ENCODE measurements at places on chromosomes 1 and 21.
A peak's percentile ranks its signal among the peaks of the same experiment; 100 is the strongest.

GRCh38 chr1:64315402-64315801, 112.0 kb downstream of the UBE2U start:
- H3K27me3 ChIP-seq: no peaks in the 10 kb centered on the region
- no peak overlapping the region for H3K27ac ChIP-seq
- no peak overlapping the region for H3K4me3 ChIP-seq
- no peaks in the 10 kb centered on the region for H3K36me3 ChIP-seq

DNA sequence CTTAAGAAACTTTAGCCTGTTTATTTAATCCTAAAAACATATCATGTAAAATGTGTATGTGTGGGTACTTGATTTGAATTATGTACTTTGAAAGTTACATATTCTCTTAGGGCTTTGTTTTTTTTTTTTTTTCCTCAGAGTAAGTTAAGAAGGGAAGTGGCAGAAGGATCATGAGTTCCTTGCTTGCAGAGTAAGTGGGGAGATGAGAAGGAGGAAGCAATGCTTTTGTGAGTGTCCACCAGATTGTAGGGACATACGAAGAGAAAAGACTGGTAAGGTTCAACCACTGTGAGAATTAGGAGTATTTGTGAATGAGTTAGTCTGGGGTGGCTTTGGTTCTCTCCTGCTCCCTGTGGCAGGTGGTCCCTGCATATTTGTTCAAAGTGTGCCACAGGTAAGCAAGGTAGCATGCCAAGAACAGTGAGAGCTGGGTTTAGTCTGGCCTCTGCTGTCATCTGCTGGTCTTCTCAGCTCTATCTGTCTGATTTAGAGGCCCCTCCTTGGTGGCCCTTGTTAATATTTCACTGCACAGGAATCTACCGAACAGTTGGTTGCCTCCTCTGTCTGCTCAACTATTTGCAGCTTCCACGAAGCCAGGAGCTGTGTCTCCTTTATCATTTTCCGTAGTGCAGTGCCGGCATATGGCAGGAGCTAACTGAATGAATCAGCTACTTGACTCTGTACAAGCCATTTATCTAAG, 9.5 kb downstream of the DNM3 start:
- H3K27me3 ChIP-seq: no peaks in the 10 kb centered on the region
- no peak for DNase-seq

GRCh38 chr1:109499081-109499480, 5.2 kb downstream of the CYB561D1 start:
- H3K4me1 ChIP-seq: peaks cover 51% of the 10 kb centered on the region
- no peak for DNase-seq
- H3K4me3 ChIP-seq: no peak overlapping the region
- H3K27ac ChIP-seq: peak overlapping the region; percentile 25

GRCh38 chr1:232142403-232143314, 487.3 kb downstream of the SIPA1L2 start:
- H3K27me3 ChIP-seq: no peaks in the 10 kb centered on the region
- no peak overlapping the region for H3K27ac ChIP-seq
- H3K4me3 ChIP-seq: no peak overlapping the region

GRCh38 chr1:47824297-47824696, 172.9 kb downstream of the TRABD2B start:
- H3K36me3 ChIP-seq: no peaks in the 10 kb centered on the region
- H3K4me1 ChIP-seq: no peaks in the 10 kb centered on the region
- no peak overlapping the region for H3K4me3 ChIP-seq
- no peak overlapping the region for H3K27ac ChIP-seq
- H3K27me3 ChIP-seq: no peaks in the 10 kb centered on the region
- no peak for DNase-seq

DNA sequence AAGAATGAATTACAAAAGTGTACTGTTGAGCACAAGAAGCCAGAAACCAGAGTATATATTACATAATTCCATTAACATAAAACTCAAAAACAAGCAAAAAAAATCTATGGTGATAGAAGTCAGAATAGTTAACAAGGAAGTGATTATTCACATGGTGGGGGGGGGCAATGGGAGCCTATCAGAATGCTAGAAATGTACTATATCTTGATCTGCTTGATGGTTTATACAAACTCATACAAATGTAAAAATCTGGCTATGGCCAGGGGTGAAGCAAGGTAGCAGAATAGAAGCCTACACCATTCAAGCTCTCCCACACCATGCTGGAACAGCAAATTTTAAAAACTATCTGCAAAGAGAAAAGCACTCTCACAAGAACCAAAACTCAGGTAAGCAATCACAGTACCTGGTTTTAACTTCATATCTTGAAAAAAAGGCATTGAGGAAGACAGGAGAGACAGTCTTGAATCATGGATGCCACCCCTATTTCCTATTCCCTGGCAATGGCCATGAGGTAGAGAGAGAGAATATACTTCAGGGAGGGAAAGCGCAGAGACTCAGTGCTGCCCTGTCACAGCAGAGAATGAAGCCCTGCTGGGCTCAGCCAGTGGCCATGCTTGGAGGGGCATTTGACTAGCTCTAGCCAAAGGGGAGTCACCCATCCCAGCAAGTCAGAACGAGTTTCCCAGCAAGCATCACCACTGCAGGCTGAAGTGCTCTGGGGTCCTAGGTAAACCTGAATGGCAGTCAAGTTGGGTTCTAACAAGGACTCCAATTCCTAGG, 73.8 kb downstream of the CDC42BPA start:
- no peaks in the 10 kb centered on the region for H3K36me3 ChIP-seq
- H3K4me3 ChIP-seq: no peak overlapping the region
- no peaks in the 10 kb centered on the region for H3K4me1 ChIP-seq
- DNase-seq: no peak

DNA sequence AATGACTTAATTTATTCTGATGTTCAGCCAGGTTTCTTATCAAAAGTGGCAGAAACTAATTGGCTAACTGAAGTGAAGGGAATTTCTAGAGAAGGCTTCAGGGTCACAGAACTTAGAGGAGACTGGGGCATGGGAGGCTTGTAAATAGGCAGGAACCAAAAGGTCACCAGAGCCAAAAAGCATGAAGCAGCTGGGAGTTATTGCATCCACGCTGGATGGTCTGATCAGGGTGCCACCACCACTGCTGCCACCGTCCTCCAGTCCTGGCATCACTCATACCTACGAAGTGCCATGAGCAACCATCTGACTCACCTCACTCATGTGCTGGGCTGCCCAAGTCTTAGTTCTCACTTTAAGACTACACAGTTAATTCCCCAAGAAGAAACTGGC, 82.5 kb upstream of the DPH5 start:
- no peak overlapping the region for H3K27ac ChIP-seq
- peaks cover 10% of the 10 kb centered on the region for H3K4me1 ChIP-seq
- DNase-seq: no peak
- H3K27me3 ChIP-seq: no peaks in the 10 kb centered on the region
- H3K4me3 ChIP-seq: no peak overlapping the region

DNA sequence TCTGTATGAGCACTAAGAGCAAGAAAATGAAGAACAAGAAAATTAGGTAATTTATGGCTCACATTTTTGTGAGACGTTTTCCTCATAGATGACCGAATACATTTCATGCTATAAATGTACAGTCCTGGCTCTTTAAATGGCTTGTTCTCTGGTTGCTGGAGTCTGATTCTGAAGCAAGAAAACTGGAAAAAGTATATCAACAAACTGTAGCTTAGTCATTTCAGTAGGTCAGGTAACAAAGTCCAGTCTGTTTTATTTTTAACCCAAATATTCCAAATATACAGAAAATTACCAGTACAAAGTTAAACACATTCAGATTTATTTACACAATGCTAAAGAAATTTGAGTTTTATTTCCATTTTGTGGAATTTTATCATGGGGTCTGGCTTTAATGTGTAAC, 2.5 kb upstream of the MYBPHL start:
- no peak overlapping the region for H3K27ac ChIP-seq
- H3K4me1 ChIP-seq: peaks cover 31% of the 10 kb centered on the region
- DNase-seq: no peak
- peaks cover 24% of the 10 kb centered on the region for H3K36me3 ChIP-seq
- H3K27me3 ChIP-seq: no peaks in the 10 kb centered on the region

DNA sequence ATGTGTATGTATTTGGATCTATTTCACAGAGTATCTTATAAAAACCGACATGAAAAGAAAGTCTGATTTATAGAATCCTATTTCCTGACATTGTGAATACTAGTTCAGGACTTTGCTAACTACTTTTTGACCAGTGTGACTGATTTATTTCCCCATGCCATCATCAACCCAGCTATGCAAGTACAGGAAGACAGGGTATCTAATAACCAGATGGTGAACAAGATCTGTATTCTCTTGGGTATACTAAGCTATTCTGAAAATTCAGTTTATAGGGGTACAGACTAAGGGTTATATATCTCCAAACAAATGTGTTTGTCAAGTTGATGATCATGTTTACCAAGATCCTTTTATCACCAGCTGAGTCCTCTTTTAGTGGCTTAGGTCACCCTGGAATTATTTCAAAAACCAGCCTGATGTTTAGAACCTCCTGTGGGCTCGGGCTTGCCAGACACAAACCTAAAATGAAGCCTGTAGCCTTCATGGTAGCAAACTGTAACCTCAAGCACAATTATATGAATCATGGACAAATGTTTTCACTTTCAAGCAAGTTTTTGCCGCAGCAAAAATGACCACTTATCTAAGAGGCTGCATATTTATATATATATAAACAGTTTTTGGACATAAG, 185.1 kb downstream of the FGGY start:
- no peaks in the 10 kb centered on the region for H3K36me3 ChIP-seq
- H3K27me3 ChIP-seq: no peaks in the 10 kb centered on the region
- H3K4me1 ChIP-seq: no peaks in the 10 kb centered on the region

- no peaks in the 10 kb centered on the region for H3K27me3 ChIP-seq
- peak overlapping the region; percentile 66 for H3K4me3 ChIP-seq
- H3K4me1 ChIP-seq: peaks cover 36% of the 10 kb centered on the region
- no peak for DNase-seq
- H3K36me3 ChIP-seq: no peaks in the 10 kb centered on the region
Measured at GRCh38 chr1:21289127-21289526, 1.1 kb downstream of the ECE1 start.

DNA sequence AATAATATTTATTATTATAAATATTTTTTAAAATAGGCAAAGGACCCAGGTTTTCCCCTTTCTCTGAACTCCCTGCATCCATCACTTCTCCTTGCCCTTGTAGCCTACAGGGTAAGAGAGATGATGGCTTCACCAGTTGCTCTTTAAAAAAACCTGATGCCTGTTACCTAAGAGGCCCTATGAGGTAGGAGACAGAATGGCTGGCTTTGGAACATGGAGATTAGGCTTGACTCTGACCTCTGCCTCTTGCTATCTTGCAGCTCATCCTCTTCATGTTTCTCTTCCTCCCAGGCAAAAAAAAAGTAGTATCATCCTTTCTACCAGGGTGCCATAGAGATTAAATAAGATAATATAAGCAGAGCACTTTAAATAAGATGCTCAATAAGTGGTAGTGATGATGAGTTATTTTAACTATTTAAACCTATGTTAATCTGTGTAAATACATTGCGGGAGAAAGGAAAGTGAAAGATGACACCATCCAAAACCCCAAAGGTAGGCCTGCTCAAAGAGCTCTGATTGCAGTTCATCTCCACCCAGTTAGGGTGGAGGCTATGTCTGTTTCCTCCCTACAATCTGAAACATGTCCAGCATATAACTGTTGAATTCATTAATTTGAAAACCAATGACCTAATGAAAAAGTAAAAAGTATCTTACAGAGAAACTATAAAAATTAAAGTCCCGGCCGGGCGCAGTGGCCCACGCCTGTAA, 51.8 kb downstream of the RGS2 start:
- DNase-seq: no peak
- H3K4me3 ChIP-seq: no peak overlapping the region
- H3K27ac ChIP-seq: no peak overlapping the region
- H3K27me3 ChIP-seq: no peaks in the 10 kb centered on the region
- no peaks in the 10 kb centered on the region for H3K36me3 ChIP-seq
- H3K4me1 ChIP-seq: no peaks in the 10 kb centered on the region

- H3K27me3 ChIP-seq: no peaks in the 10 kb centered on the region
- no peak for DNase-seq
- peak overlapping the region; percentile 82 for H3K27ac ChIP-seq
- peaks cover 19% of the 10 kb centered on the region for H3K4me1 ChIP-seq
- H3K36me3 ChIP-seq: no peaks in the 10 kb centered on the region
- peak overlapping the region; percentile 78 for H3K4me3 ChIP-seq
Measured at GRCh38 chr1:26305667-26306289, 658 bp downstream of the UBXN11 start.

DNA sequence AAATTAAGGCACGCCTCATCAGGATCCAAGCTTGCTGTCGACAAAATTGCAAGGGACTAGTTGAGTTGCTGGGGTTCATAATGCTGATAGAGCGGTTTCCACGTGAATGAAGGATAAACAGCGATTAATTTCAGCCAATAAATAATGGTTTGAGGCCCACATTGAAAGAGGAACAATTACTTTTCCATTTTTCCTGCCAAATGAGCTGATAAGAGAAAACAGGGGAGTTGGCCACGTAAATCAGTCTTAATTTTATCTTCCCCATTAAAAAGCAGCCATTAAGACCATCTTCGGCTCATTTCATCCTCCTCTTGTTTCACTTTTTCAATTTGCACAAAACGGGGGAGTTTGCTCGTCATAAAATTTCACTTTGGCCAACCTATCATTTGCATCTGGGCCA, 235.5 kb upstream of the RRP15 start:
- no peaks in the 10 kb centered on the region for H3K4me1 ChIP-seq
- no peak overlapping the region for H3K4me3 ChIP-seq
- no peak overlapping the region for H3K27ac ChIP-seq
- no peak for DNase-seq
- H3K27me3 ChIP-seq: no peaks in the 10 kb centered on the region
- no peaks in the 10 kb centered on the region for H3K36me3 ChIP-seq

GRCh38 chr1:236623371-236624166, 19.3 kb upstream of the HEATR1 start:
- no peaks in the 10 kb centered on the region for H3K27me3 ChIP-seq
- no peaks in the 10 kb centered on the region for H3K36me3 ChIP-seq
- no peak overlapping the region for H3K27ac ChIP-seq
- no peaks in the 10 kb centered on the region for H3K4me1 ChIP-seq
- H3K4me3 ChIP-seq: no peak overlapping the region

DNA sequence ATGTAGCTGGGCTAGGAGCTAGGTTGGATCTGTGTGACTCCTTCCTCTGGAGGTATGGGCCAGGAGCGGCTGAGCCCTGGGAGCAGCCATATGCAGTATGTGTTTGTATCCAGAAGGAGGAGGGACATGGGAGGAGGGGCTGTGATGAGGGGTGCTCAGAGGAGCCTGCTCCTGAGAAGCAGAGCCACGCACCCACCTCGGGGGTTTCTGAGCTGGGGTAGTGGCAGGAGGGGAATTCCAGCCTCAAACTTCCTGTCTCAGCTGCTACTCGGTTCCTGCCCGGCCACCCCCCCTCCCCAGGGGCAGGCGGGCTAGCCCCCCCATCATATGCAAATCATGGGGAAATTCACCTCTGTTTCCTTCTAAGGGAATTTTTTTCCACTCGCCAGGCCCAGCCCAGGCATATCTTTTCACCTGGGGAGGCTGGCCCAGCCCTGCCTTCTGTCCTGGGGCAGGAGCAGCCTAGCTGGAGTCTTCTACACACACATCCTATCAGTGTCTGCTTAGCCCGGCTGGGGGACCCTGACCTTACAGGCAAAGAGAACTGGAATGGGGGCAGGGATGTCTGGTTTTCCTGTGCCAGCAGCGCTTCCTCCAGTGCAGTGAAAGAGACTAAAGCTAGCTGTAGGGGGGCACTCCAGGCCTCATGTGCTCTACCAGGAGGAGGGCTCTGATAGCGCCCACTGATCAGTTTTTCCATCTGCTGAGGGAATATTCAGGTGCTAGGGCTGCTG, 3.0 kb downstream of the ZC3H12A start:
- H3K36me3 ChIP-seq: peaks cover 35% of the 10 kb centered on the region
- peak; percentile 84 for DNase-seq
- H3K27me3 ChIP-seq: no peaks in the 10 kb centered on the region
